Tracheal epithelial cell (primary cell): ENCODE measurements at places on chromosomes 12 and 14. TPM values are rescaled to one million over a fixed set of nuclear protein-coding genes. Genes with fewer than 3 reads are reported as not detected.

TMEM253 gene
- 0.24 TPM in 1 of 2 replicates, not detected in the other for total RNA-seq

SIRT4 gene
- 0.96 and 3.2 TPM in 2 replicates for total RNA-seq

RHEBL1 gene
- 0.24 TPM in 1 of 2 replicates, not detected in the other for total RNA-seq

SDSL gene
- 2.8 and 4.8 TPM in 2 replicates for total RNA-seq

ASPG gene
- total RNA-seq = under 0.01 TPM in 2 replicates

GZMH gene
- not detected in 2 replicates for total RNA-seq

TIMM9 gene
- 24.6 and 27.9 TPM in 2 replicates for total RNA-seq

NR1H4 gene
- total RNA-seq = 3.6 TPM in 1 of 2 replicates, not detected in the other

PAPLN gene
- total RNA-seq = 5.5 and 11.8 TPM in 2 replicates

LHX5 gene
- total RNA-seq = 0.21 and 0.24 TPM in 2 replicates

TMTC2 gene
- total RNA-seq = 7.7 and 8.5 TPM in 2 replicates

NPFF gene
- total RNA-seq = not detected in 2 replicates

ARHGEF40 gene
- total RNA-seq = 11.5 and 18.3 TPM in 2 replicates

YAF2 gene
- total RNA-seq = 12.4 and 62.2 TPM in 2 replicates

C12orf54 gene
- total RNA-seq = 3.4 TPM in 1 of 2 replicates, not detected in the other

KRT78 gene
- total RNA-seq = 1.3 and 1.7 TPM in 2 replicates

AICDA gene
- total RNA-seq = 0.48 TPM in 1 of 2 replicates, not detected in the other

PLEKHD1 gene
- under 0.01 TPM in 2 replicates for total RNA-seq

ANHX gene
- total RNA-seq = not detected in 2 replicates

E2F7 gene
- 2.6 and 7.0 TPM in 2 replicates for total RNA-seq

DGKA gene
- 97.6 and 107 TPM in 2 replicates for total RNA-seq

SPX gene
- 4.6 and 9.4 TPM in 2 replicates for total RNA-seq

CLEC7A gene
- total RNA-seq = 0.48 TPM in 1 of 2 replicates, not detected in the other

SLC2A14 gene
- under 0.01 TPM in 1 of 2 replicates, not detected in the other for total RNA-seq

PPP4R4 gene
- 12.1 and 24.6 TPM in 2 replicates for total RNA-seq

STON2 gene
- total RNA-seq = 86.3 and 89.4 TPM in 2 replicates

SLC17A8 gene
- total RNA-seq = not detected in 2 replicates

APAF1 gene
- total RNA-seq = 9.0 and 18.3 TPM in 2 replicates

TC2N gene
- total RNA-seq = 33.0 and 50.3 TPM in 2 replicates
